ENCODE measurements at places on chromosomes 7 and 10.

DNA sequence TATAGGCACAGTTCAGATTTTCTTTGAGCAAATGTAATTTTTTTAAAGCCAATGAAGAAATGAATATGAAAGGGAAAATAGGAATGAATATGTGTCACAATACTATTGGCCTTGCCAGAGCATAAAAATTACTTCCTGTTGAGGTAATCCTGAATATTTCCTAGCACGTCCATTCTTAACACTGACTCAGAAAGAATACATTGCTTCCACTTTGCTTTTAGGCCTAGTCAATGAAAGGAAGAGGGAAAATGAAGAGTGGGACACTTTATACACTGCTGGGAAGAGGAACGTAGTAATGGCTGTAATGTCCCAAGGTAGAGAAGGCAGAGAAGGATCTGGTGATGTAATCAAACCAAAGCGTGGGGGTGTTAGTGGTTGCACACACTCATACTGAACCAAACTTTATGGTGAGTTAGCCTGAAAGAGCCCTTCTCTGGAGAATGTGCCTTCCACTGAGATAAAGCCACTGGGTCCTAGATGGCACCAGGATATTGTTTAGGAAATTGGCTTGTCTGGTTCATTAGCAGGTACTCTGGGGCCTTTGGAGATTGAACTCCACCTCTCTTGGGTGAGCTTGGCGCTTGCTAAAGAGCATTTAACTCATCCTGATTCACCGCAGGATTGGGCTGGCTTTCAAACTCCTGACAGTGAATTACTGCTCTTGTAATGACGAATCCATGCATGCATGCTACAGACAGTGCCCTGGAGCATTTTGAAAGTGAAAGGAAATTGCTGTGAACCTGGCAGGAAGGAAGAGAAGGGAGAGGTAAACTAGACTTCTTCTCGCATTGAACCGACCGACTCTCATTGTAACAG lies 254.9 kb downstream of the KIAA1217 start:
- no peak for DNase-seq

DNA sequence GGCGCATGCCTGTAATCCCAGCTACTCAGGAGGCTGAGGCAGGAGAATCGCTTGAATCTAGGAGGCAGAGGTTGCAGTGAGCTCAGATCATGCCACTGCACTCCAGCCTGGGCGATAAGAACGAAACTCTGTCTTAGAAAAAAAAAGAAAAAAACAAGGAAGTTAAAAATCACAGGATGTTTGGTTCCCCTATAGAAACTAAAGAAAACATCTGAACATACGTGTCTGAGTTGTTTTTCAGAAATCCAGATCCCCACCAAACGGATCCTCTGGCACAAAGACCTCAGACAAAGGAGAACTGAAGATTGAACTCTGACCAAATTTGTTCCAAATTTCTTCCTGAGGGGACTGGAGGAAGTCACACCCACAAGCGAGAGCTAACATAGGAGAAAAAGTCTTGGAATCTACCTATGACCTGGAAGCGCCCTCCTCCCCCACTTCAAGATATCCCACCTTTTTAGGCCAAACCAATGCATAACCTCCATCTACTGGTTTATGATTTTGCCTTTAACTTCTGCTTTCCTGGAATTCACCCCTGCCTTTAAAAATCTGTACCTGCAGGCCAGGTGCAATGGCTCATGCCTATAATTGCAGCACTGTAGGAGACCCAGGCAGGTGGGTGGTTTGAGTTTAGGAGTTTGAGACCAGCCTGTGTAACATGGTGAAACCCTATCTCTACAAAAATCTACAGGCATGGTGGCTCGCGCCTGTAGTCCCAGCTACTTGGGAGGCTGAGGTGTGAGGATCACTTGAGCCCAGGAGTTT lies 19.7 kb upstream of the SIRT1 start:
- no peak for DNase-seq

- no peak for DNase-seq
Measured at GRCh38 chr10:89494068-89494467, 41.3 kb downstream of the SLC16A12 start.

- no peak for DNase-seq
Measured at GRCh38 chr10:123274306-123275135, 120.3 kb downstream of the BUB3 start.

DNA sequence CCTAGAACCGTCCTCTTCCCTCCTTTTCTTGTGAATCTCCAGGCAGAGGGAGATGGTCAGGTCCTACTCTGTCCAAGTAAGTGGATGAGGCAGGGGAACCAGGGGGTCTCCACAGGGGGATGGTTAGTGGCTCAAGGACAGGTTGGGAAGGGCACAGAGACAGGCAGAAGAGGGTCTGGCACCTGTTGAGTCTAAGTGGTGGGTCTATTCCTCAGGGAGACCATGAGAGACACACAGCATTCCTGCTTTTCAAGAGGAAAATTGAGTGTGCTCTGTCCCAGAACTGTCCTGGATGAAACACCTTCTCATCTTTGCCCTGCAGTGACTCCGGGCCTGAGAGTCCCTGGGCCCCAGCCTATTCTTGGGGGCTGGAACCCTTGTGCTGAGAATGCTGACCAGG lies 184.8 kb upstream of the GALNT17 start:
- DNase-seq, result no peak

DNA sequence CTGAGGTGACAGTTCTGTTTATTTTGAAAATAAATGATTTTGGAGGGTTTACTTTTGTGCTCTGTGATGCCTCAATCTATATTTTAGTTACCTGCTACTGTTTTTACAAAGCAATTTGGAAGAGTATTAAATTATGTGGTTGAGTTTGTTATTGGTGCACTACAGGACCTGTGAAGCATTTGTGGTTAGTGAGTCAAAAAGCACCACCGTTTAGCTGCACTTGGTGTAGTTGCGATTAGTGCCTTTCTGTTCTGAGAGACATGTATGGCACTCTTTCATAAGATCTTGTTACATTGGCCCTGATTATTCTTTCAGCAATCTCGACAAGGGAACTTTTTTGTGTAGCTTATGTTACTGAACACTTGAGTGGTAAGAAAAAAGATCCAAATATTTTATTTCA lies 132.2 kb downstream of the BBS9 start:
- no peak for DNase-seq

- no peak for DNase-seq
Measured at GRCh38 chr7:126715076-126715475, 537.7 kb downstream of the GRM8 start.

- DNase-seq, result no peak
Measured at GRCh38 chr7:100655908-100656674, at the start of gene ACTL6B. ACTL6B (minus strand) TSS chr7:100656448; CDS start chr7:100656354, 94 bp downstream.

GRCh38 chr7:23044581-23044980 lies 30.7 kb upstream of the HYCC1 start:
- DNase-seq, result no peak

DNA sequence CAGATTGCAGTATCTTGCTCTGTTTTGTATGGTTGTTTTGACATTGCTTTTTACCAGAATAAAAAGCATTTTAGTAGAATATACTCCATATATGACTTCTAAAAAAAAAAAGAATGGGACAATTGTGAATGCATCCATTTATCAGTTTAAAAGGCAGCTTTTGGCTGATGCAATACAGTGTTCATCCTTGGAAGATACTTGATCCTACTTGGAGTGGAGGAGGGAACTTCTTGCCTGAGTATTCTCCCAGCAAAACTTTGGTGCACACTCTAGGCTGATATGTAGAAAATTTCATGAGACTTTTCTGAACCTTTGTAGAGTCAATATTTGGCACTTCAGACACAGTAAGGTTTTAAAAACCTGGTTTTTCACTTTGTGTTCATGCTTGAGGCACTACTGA lies 40.2 kb downstream of the WDR11 start:
- DNase-seq, result no peak

- no peak for DNase-seq
Measured at GRCh38 chr7:131948434-131949053, 392.1 kb upstream of the PODXL start.

GRCh38 chr7:80249619-80250295 lies 115.1 kb downstream of the GNAI1 start:
- no peak for DNase-seq

- no peak for DNase-seq
Measured at GRCh38 chr7:66631471-66631870, 2.8 kb downstream of the KCTD7 start.

DNA sequence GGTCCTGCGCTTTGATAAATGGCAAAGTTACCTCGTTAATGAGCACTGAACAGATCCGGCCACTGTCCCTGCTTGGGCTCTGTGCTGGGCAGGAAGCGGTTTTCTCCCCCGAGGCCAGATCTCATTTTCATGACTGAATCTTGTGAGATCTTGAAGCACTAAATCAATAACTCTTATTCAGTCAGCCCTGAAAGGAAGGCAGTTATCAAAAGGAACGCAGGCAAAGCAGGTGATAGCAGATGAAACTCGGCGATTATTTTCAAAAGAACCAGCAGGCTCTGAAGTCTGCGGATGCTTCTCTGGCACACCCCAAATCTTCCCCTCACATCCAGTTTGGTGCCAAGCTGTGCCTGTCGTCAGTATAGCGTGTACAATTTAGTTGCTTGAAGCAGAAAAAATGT lies 228.7 kb downstream of the BAMBI start:
- no peak for DNase-seq

GRCh38 chr7:41877118-41877517 lies 174.2 kb upstream of the INHBA start:
- DNase-seq, result no peak

DNA sequence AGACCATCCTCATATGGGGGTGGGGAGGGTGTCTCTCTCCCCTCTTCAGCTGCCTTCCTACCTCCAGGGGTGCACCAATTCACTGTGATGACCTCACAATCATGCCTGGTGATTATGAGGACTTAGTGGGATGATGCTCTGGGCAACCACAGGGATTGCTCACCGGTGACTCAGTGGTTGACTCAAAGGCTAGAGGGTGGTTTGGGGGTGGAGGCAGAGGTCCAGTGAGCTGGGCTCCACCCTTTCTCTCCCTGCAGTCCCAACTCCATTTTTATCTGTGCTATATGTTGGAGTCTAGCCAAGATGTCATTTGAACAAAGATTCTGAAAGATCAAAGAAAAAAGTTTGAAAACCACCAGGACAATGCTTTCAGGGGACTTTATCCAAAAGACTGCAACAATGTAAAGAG lies 286.9 kb downstream of the KCNMA1 start:
- DNase-seq, result no peak

GRCh38 chr10:65968871-65969270 lies 957.0 kb upstream of the LRRTM3 start:
- no peak for DNase-seq

GRCh38 chr10:3747984-3748383 lies 37.0 kb downstream of the KLF6 start:
- no peak for DNase-seq

GRCh38 chr7:135169141-135169963 lies 1.2 kb downstream of the CYREN start:
- DNase-seq, result no peak

DNA sequence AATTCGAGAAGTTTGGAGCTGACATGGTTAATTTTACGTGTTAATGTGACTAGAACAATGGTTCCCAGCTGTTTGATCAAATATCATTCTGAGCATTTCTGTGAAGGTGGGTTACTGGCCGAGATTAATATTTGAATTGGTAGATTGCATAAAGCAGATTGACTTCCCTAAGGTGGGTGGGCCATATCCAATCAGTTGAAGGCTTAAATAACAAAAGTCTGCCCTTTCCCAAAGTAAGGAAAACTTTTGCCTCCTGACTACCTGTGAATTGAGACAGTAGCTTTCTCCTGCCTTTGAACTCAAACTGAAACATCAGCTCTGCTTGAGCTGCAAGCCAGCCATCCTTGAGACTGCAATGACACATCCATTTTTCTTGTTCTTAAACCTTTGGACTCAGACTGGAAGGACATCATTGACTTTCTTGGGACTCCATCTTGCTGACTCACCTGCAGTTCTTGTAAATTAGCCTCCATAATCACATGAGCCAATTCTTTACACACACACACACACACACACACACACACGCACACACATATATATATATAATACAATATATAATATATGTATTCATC lies 63.1 kb upstream of the LRRTM3 start:
- DNase-seq, result no peak

- no peak for DNase-seq
Measured at GRCh38 chr7:77811516-77812289, 13.1 kb downstream of the PHTF2 start.

DNA sequence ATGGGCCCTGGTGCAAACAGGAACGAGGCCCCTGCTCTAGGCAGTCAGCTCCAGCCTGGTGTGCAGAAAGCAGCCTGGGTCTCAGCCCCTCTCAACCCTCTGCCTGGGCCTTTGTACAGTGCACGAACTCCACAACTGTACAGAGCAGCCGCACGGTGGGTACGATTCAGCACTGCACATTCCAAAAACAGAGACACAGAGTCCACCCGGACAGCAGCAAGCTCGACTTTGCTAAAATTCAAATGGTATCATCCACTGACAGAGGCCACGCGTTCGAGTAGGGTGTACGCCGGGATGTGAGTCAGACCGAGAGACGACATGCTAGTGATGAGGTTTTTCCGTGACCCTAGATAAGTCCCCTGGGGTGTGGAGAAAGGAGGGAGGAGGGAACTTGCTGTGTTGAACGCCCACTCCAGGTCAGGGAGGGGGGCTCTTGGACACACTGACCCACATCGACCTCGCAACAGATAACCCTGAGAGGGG lies 65.6 kb upstream of the PDGFA start:
- DNase-seq, result no peak

- DNase-seq, result no peak
Measured at GRCh38 chr10:120385992-120386391, 71.0 kb upstream of the PLPP4 start.

DNA sequence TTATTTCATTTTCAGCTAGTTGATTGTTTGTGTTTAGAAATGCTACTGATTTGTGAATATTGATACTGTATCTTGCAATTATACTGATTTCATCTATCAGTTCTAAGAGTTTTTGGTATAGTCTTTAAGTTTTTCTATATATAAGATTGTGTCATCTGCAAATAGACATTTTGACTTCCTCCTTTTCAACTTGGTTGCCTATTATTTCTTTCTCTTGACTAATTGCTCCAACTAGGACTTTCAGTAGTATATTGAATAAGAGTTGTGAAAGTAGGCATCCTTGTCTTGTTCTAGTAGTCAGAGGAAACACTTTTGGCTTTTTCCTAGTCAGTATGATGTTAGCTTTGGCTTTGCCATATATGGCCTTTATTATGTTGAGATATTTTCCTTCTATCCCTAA lies 20.4 kb downstream of the PHTF2 start:
- no peak for DNase-seq

DNA sequence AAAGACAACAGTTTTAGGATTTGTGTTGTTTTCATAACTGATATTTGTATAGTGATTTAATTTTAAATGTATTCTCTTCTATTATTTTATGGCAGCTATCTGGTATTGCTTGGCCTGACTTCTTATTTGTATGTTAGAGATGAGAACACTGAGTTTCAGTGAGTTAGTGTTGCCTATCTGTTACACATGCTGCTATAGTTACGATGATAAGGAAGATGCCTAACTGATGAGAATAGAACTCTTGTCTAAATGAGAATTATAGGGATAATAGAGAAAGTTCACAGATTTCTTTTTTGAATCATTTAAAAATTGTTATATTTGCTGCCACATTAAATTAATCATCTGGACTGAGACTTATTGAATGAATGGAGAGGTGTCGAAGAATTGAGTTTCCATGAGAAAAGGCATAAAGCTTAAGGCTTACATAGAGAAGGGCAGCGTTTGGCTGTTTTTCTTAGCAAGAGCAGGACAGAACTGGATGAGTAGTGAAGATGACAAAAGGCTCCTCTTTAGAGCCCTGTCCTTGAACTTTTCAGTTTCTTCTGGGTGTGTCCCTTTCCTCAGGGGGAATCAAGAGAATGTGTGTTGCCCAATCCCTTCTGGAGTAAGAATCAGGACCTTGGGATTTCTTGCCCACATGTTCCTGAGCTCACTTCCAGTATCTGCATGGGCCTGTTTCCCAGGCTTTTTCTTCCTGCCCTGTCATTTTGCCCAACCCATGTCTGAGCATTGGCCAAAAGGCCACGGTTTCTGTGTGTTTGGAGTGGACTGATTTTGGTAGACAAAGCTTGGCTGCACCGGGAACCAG lies 195.6 kb upstream of the CSTF2T start:
- no peak for DNase-seq
